ENCODE measurements at places on chromosomes 2 and 18.

GRCh38 chr2:164275659-164276058 is 345.6 kb downstream of the GRB14 start:
- DNase-seq, result no peak

DNA sequence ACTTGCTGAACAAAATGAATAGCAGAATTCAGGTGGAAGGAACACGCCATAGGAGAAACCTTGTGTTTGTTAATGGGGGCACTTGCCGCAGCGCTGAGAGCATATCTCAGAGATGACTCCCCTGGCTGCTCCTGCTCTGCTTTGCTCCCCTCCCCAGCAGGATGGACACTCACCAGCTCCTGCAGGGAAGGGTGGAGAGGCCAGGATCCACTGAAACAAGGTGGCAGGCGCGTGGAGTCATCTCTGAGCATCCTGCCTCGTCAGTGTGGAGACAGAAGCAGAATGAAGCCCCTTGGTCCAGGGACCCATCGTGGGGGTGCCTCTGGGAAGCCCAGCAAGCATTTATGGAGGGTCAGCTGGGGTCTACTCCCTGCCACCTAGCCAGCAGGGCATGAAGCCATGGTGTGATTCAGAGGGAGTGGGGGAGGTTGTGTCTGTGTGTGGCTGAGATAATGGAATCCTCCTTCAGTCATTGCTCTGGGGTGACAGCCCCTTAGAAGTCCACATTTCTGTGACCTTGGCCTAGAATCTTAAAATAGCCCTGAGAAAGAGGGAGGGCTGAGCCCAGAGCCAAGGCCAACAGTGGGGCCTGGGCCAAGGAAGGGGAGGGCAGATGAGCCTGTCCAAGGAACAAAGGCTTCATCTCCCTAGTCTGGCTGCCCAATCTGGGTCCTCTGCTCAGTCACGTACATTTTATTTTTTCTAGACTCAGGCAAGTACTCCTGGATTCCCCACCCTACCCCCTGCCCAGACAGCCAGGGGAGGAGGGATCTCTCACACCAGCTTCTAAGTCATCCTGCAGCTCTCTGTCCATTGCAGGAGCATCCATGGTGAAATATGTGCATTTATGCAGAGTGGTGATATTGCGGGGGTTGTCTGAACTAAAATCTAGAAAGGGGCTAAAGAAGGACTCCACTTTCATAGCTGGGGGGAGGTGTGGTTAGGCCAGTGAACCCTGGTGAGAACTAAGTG is 215.4 kb downstream of the ZBTB7C start:
- no peak for DNase-seq

DNA sequence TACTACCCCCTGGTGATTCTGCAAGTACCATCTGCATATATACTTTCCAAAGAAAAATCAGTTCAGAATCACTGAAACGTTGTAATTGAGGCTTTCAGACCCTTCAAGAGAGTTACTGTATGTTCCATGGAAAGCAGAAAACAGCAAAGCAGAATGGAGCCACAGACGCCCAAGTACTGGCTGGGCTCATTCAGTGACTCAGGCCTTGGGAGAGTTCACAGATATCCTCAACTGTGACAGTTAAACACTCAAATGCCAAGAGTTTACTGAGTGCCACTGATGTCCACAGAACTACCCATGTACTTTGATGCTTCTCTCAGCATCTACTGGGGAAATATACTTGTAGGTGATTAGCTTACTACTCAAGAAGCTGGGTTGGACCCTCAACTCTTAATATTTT is 303.4 kb downstream of the TCF4 start:
- DNase-seq, result no peak

- no peak for DNase-seq
Measured at GRCh38 chr2:206993396-206993911, 54.1 kb downstream of the CPO start.

GRCh38 chr2:152127628-152128027 is 28.8 kb upstream of the CACNB4 start:
- DNase-seq, result no peak

DNA sequence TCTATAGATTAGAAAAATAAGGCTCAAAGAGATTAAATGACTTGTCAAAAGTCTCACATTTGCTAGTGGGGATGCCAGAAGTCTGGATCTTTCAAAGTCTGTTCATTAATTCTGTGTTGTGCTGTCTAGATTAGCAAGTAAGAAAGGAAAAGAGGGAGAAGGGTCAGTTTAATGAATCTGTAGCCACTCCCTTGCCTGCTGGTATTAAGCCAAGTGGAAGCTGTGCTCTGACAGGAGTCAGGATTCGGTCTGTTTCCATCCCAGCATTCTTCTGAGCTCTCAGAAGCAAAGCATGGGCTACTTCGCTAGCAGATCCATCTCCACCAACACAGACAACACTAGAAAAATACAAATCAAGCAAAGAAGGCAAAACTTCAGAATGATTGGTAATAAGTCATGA is 98.5 kb downstream of the CERKL start:
- DNase-seq, result no peak

DNA sequence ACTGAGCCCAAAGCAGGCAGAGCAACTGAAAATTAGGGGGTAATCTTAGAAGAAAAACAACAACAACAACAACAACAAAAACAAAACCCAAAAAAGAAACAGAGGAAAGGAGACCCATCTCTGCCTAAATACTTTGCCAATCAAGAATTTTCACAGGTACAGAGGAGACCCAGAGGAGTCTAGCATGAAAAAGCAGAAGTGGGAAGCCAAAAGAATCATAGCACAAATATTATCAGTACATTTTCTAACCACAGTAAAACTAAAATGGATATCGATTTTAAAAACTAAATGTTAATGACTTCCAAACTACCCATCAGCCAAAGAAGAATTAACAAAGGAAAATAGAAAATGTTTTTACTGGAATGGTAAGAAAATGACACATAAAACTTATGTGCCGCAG is 148.1 kb downstream of the BAZ2B start:
- DNase-seq, result no peak

GRCh38 chr2:204143216-204144014 is 206.9 kb downstream of the ICOS start:
- DNase-seq, result no peak

DNA sequence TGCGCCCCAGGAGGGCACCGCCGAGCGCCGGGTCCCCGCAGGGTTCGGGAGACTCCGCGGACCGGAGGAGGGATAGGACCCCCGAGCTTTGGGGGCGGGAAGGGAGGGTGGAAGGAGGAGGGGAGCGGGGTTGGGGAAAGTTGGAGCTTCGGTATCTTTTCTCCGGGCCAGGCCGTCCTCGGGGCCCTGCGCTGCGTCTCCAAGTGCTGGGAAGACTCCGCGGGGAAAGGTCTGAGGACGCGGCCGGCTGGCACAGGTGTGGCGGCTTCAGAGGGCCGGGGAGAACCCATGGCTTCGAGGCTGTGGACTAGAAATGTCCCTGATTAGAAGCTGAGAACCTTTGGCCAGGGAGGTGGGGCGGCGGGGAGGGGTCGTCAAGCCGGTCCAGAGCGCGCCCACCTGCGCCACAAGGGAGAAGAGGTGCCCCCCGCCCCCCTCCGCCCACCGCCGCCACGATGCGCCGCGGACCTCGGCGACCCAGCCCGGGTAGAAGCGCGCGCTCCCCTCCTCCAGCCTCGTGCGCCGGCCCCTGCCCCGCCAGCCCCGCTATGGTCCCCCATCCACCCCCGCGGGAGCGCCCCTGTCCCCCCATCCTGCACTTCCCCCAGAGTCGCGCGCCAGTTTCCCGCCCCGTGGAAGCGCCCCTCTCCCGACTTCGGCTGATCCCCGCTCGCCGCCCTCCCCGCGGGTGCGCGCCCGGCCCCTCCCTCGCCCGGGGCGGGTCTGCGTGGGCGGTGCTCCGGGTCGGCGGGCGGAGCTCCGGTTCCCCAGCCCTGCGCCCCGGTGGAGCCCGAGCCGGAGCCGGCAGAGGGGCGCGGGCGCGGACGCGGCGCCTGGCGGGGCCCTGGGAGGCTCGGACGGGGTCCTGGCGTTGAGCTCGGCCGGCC is at the start of gene SNTG2:
TSS of gene SNTG2 (plus strand) at position 770 of the 887 bp plus-strand sequence. CDS start 148 bp downstream, outside the sequence.
- peak; percentile 72 for DNase-seq

DNA sequence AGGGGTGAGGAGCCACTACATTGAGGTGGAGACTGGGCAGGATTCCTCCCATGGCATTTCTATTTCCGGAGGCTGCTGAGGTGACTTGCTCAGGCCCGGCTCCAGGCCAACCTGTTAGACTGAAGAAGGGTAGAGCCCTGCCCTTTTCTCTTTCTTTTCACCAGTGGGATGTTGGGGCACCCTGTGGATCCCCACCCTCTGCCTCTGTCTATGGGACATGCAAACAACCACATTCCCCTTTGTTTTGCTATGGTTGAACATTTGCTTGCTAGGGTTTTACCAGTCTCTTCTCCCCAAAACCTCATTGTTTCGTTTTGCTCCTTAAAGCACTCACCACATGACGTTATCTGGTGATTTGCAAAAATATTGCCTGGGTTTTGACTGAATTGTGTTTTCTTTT is 183.3 kb downstream of the ARL4C start:
- no peak for DNase-seq

- DNase-seq, result no peak
Measured at GRCh38 chr2:55200416-55200815, 31.7 kb downstream of the CLHC1 start.

Measured in activated CD8-positive, alpha-beta memory T cell treated with anti-CD3 and anti-CD28 coated beads, Interleukin-2, amount 50 U/mL, for 4 hours (primary cell).